Epithelial cell of alveolus of lung (primary cell): ENCODE measurements at places on chromosomes 1 and 21. TPM values are rescaled to one million over a fixed set of nuclear protein-coding genes. Genes with fewer than 3 reads are reported as not detected.

NEXN gene
- total RNA-seq, result 9.1 and 10.9 TPM in 2 replicates

OR10Z1 gene
- total RNA-seq, result not detected in 2 replicates

SLC2A5 gene
- 0.64 and 1.8 TPM in 2 replicates for total RNA-seq

CD244 gene
- not detected in 2 replicates for total RNA-seq

DRAM2 gene
- 46.7 and 118 TPM in 2 replicates for total RNA-seq

IFI6 gene
- total RNA-seq, result 22.3 and 139 TPM in 2 replicates

BTBD8 gene
- 3.9 and 4.9 TPM in 2 replicates for total RNA-seq

MANEAL gene
- total RNA-seq, result not detected in 2 replicates

CHI3L1 gene
- total RNA-seq, result 1.8 TPM in 1 of 2 replicates, not detected in the other

SPTA1 gene
- not detected in 2 replicates for total RNA-seq

PODN gene
- 0.39 and 8.6 TPM in 2 replicates for total RNA-seq

DPT gene
- 0.24 and 0.78 TPM in 2 replicates for total RNA-seq

IVL gene
- total RNA-seq, result not detected in 2 replicates

SELP gene
- total RNA-seq, result not detected in 2 replicates

RAP1GAP gene
- total RNA-seq, result 0.13 TPM in 1 of 2 replicates, not detected in the other

AKT3 gene
- 18.9 and 21.2 TPM in 2 replicates for total RNA-seq

LCE6A gene
- not detected in 2 replicates for total RNA-seq

TMPRSS15 gene
- not detected in 2 replicates for total RNA-seq

KCNJ9 gene
- not detected in 2 replicates for total RNA-seq
